Activated naive CD4-positive, alpha-beta T cell (primary cell): ENCODE measurements at places on chromosomes 12 and 14.

DNA sequence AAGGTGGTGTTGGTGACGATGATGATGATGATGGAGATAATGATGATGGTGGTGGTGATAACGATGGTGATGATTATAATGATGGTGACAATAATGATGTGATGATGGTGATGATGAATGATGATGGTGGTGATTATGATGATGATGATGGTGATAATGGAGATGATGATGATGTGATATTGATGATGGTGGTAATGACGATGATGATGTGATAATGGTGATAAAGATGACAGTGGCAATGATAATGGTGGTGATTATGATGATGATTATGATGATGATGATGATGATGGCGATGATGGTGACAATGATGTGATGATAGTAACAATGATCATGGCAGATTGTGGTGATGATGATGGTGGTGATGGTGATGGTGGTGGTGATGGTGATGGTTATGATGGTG lies 518.0 kb downstream of the GLT1D1 start:
- no peak for DNase-seq

DNA sequence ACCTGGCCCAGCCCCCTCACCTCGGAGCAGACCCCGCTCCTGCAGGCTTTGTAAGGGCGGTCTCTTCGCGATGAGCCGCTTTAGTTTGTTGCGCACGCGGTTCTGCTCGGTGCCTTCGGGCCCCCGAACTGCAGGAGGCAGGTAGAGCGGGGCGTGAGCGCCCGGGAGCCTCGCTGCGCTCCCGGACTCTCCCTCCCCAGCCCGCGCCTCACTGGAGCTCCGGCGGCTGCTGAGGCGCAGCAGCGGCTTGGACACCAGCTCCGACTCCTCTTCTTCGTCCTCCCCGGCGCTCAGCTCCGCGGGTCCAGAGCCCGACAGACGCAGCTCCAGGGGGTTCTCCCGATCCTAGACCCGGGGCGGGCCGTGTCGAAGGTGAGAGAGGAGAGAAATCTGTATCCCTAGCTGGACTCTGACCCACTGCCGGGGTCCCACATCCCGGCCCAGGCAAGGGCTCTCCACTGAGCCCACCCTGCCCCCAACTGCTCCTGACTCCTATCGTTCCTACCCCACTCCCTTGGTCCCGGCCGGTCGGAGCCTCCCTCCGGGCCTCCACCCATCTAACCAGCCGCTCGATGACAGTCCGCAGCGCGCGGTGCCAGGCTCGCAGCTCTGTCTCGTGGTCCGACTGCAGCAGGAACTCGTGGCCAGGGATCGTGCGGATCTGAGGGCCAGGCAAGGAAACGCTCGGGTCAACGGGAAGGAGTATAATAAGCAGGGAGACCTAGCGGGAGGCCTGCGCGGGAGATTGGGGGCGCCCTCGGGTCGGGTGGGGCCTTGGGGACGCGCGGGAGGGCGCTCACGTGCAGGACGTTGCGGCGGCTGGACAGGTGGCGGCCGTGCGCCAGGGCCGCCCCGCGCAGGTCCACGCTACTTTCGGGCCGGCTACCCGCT lies 4.2 kb downstream of the ARHGAP9 start:
- no peak for DNase-seq

DNA sequence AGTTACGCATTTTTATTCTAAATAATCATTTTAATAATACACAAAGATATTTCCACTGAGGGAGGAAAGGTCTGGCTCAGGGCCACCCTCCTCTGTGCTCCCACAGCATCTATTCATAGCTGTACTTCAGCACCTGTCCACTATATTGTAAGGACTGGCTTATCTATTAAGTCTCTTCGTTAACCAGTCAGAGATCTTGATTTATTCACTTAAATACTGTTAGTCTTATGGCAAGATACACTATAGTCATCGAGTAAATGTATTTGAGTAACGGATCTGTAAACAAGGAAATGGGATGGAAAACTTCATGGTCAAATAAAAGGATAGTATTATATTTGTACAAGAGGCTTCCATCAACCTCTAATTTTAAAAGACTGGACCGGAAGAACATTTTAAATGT lies 54.6 kb downstream of the SPTLC2 start:
- DNase-seq = no peak

GRCh38 chr12:112285600-112286401 lies 96.4 kb downstream of the HECTD4 start:
- DNase-seq = no peak

DNA sequence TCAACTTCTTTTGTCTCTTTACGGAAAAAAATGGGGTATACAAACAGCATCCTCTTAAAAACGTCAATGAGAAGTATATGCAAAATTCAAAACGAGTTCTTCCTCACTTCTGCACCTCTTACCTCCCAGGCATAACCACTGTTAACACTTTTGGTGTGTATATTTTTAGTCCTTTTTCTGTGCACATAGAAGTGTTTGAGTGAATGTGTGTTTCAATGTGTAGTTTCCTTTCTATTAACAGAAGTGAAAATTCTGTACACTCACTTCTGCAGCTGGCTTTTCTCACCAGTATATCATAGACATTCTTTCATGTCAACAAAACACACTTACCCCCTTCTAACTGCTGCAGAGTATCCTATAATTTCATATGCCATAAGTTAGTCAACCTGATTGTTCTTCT lies 5.4 kb downstream of the UBR7 start:
- DNase-seq = no peak

DNA sequence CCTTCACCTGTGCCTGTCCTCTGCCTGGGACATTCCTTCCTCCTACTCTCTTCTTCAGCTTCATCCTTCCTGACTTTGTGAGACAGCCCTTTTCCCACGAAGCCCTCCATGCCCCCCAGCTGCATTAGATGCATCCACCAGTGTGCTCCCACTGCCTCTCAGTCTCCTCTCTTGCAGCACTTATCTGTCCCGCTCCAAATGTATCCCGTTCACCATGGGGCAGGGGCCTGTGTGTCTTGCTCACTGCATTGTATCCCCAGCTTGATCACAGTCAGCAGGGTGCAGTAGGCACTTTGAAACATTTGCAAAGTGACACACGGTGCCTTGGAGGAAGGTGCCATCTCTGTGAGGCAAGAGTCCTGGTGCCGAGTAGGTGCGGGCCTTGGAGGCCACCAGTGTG lies 104.0 kb downstream of the SLC25A47 start:
- DNase-seq = no peak

DNA sequence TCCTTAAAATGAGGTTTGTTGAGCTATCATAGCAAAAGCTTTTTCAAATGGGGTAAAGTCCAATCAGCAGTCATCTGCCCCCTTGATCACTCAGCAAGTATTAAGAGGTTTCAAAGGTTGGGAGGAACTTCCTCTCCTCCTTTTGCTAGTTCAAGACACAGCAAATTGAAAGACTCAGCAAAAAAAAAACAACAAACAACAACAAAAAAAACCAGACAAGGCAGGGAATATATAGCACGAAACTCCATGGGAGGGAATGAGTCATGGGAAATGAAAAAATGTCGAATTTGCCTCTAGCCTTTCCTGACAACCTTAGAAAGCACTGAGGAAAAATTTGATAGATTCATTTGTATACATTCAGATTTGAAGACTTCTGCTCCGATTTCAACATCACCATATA lies 1.6 kb upstream of the SLC7A8 start:
- DNase-seq = no peak

- peak; percentile 56 for DNase-seq
Observed at GRCh38 chr12:29380536-29381523, at the start of gene ERGIC2. Gene ERGIC2, minus strand, starts transcription at chr12:29381172. Its CDS starts 9,539 bp downstream, at chr12:29371633.

- DNase-seq = no peak
Observed at GRCh38 chr12:120241561-120242274, 23.8 kb downstream of the PXN start.

DNA sequence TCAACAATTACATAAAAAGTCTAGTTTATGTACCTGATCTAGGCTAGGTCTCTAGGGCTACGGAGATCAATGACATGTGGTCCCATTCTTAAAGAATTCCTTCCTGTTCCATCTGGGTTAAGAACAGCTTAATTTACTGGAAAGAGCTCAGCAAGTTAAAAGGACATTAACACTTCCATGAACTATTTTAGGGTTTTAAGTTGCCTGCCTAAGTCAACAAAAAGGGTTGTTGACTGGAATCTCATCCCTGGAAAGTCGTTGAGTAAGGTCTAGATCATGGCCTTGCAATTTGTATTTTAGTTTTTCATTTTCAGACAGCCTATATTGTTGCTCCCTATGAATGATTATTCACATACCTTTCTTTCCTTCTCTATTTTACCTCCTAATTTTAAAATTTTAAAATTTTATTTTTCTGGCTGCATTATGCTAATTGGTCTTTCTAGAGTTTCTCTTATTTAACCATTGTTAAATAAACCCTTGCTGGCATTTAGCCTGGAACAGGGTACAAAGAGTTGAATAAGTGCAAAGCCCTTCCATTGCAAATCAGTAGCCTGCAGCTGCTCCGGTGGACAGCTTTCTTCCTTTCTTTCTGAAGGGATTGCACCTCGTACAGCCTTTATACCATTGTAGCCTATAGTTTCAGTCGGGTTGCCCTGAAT lies 66.3 kb downstream of the VRK1 start:
- DNase-seq = no peak

DNA sequence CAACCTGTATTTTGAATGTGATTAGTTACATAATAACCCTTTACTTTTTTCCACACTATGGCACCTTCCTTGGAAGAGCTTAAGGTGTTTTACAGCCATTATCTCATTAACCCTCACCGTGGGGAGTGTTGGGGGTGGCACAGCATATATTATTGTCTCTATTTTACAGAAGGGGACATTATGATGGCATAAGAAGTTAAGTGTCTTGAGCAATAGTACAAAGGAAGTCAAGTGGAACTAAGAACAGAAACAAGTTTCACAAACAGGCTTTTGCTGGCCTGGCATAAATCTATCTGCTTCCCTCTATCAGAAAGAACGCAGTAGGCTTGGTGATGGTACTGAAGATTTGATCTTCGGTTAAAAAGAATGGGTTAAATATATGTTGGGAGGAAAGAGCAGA lies 169.7 kb upstream of the OTX2 start:
- no peak for DNase-seq

DNA sequence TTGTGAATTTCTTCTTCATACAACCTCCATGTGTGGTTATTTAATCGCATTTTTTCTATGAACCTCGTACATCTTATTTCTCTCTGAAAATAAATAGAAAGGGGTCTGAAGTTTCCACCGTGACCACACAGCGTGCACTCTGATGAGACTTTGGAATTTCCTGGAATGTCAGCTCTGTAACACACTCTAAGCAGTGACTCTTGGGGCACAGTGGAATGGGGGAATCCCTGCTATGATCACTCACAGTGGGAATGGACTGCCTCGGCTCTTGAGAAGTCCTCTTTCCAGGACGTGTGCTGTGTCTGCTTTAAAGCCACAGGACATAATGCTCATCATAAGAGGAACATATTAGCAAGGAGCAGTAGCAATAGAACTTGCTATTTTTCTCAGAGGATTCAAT lies 416.2 kb downstream of the EGLN3 start:
- DNase-seq = no peak

- DNase-seq = no peak
Observed at GRCh38 chr12:101018540-101018939, 191.5 kb downstream of the SLC5A8 start.

GRCh38 chr12:51025338-51025835 lies 797 bp downstream of the SLC11A2 start:
- DNase-seq = no peak

GRCh38 chr14:65237941-65238340 lies 135.6 kb upstream of the MAX start:
- no peak for DNase-seq

GRCh38 chr12:50087995-50088394 lies 2.9 kb downstream of the SMARCD1 start:
- DNase-seq = no peak
